ENCODE measurements at places on chromosomes 11 and 22.
A peak's percentile ranks its signal among the peaks of the same experiment; 100 is the strongest.

DNA sequence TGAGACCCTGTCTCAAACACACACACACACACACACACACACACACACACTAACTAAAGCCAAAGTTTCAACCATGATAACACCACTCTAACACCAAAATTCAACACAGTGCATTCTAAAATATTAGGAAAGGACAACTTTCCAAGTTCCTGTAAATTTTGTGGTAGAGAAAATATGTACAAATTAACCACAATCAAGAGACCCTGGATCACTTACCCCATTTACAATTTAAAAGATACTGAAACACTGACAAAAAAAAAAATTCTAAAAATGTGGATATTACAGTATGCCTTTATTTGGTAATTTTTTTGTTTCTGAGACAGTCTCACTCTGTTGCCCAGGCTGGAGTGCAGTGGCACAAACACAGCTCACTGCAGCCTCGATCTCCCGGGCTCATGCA lies 9.7 kb downstream of the MRTFA start:
- DNase-seq, result no peak

- DNase-seq, result peak; percentile 20
These were observed 4.4 kb downstream of the GAS2 start for GRCh38 chr11:22670830-22671229.

DNA sequence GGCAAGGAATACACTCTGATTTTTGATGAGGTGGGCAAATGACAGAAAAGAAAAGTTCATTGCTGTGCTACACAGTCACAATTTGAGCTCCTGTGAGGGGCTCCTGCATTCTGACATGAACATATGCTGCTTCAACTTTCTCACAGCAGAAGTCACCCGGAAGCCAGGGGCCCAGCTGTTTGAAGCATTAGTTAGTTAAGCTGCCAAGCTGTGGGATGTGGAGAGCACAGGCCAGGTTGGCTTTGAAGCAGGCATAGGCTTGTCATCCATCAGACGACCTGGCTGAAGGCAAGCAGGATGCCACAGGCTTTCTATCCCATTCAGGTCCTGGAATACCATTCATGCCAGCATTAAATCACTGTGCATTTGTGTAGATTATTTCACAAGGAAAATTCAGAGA lies 63.1 kb downstream of the MTNR1B start:
- no peak for DNase-seq

DNA sequence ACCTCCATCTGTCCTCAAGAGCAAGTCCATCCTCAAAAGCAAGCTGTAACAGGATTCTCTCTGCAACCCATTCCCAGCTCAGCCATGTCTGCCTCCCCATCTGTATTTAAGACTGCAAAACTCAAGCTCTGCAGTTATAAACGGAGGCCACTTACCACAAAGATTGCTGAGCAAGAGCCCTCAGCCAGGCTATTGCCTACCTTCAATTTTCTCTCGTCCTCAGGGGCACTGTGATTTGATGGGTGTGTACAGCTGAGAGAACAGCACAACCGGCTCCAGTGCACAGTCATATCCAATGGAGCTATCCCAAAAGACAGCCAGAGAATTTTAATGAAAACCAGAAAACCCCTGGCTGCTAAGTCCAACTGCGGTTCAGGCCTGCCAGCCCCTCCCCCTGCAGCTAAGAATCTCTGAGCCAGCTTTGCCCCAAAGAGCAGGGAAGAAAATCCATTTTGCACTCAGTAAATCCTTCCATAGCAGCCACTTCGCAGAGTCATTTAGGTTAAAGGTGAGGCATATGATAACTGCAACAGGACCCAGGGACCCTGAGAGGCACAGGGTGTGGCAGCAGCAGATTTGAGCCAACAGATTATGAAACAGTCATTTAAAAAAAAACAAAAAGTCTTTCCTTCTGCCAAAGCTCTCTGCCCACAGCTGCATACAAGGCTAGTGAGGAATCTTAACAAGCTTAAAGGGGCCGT lies 37.6 kb downstream of the RAB30 start:
- DNase-seq, result peak; percentile 21

DNA sequence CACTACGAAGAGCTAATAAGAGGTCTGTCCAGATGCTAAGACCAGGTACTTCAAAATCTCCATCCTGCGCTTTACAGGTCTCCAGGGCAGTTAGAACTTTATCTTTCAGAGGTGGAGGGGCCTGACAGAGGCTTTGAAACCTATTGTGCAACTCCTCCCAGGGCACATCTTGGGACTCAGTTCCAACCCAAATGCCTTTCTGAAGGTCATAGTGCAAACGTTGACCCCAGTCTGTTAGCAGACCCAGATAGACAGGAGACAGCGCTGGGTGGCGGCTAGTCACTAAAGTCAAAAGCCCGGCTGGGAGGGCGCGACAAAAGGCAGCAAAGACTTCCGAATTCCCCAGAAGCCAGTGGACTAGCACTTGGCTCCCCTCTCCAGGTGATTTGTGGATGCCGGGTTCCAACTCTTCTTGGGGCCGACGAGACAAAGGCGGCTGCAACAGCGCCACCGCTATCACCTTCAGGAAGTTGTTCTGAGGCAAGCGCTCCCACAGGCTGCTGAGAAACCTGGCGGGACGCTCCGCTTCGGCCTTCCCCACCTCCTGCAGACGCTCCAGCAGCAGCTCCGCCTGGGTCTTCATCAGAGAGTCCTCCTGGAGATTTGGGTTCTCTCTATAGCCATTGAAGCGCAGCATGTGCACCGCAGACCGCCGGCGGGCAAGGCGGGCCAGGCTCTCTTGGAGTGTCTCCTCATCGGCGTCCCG lies 728 bp downstream of the FANCF start:
- DNase-seq, result peak; percentile 73

- no peak for DNase-seq
These were observed 31.8 kb downstream of the CAPN1 start for GRCh38 chr11:65213322-65214211.

GRCh38 chr22:48938741-48939140 lies 888.9 kb downstream of the BRD1 start:
- DNase-seq, result no peak

GRCh38 chr22:49979587-49980264 lies 19.2 kb downstream of the PIM3 start:
- peak; percentile 74 for DNase-seq

DNA sequence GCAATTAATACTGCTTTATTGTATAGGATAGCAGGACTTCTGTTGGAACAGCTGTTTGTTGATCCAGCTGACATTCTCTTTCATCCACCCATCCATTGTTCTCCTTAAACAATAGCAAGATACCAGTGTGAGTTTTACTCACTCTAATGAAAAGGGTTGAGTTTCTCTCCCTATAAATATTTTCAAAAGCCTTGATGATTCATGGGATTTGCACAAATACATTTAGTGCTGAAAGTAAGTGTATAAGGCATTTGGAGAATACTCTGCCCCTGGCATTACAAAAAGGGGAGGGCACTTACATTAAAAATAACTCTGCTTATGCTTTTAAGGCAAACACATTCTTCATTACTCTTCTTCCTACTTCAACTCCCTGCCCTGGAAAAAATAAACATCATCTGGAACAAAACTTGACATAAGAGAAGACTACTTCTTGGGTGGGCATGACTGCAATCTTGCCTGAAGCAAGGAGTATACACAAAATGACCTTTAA lies 634.9 kb downstream of the METTL15 start:
- no peak for DNase-seq

DNA sequence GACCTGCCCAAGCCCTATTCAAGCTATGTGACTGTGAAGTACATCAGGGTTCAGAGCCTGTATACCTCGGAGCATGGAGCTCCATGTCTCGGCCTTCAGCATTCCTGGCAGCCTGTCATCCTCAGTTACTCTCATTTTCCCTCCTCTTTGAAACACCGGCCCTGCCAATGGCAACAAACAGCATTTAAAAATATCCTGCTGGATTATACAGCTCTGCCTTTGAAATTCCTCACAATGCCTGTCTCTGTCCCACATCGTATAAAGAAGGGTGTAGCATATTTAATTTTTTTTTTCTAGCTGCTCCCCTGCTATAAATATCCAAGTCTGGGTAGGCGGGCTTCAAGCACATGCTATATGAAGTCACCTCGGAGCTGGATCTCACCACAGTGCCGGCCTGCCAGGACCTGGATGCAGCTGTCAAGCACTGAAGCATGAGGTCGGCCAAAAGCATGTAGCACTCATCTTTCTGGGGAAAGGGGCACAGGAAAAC lies 11.8 kb downstream of the ABTB2 start:
- DNase-seq, result no peak

DNA sequence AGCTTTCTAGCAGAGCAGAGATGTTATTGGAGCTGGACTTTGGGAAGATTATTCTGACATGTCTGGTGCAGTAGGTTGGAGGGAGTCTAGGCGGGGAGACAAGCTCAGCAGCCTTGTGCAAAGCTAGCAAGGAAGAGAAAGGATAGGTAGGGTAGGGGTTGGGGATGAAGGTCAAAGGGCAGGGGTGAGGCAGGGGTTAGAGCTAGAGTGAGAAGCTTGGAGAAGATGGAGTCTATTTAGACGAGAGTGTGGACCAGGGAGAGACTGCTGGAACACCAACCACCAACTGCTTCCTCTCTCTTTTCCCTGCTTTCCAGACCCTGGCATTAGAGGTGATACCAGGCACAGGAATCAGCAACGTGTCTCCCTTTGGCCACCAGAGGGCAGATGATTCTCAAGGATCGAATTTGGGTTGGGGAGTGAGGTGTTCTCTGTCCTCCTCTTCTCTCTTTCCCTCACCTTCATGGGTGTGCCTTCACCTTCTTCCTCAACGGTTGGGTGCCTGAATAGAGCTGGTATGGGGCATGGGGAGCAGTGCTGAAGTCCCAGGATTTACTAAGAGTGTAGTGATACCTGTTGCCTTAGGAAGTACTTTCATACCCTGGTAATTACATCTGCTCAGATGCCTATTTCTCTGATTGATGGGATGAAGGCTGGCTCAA lies 1.8 kb upstream of the MARK2 start:
- DNase-seq, result peak; percentile 87

DNA sequence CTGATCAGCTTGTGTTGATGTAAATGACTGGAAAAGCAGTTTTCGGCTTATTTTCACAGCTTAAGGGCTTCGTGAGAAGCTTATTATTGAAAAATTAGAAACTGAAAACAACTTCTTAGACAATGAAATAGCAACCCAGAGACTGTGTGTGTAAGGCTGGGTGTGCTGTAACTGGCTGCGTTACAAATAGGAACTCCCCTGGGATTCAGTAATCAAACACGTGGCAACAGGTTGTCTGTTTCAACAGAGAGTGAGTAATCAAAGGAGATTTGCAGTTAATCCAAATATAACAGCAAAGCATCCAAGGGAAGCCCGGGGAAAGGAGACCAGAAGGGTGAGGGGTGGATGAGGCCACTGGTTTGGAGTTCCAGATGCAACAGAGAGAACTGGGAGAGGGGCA lies 19.2 kb downstream of the NTM start:
- DNase-seq, result no peak
